ENCODE measurements at places on chromosomes 11 and 22. TPM values are rescaled to one million over a fixed set of nuclear protein-coding genes. Genes with fewer than 3 reads are reported as not detected.

MAPK8IP1 gene
- total RNA-seq, result 0.35 TPM

KLHL35 gene
- 4.7 TPM for total RNA-seq

LPXN gene
- total RNA-seq, result 1.6 TPM

PRG2 gene
- not detected for total RNA-seq

ST13 gene
- total RNA-seq, result 156 TPM

KCNQ1 gene
- not detected for total RNA-seq

PPP2R5B gene
- 6.8 TPM for total RNA-seq

ZBTB16 gene
- not detected for total RNA-seq

PLAAT3 gene
- total RNA-seq, result 10.3 TPM

- no peak for DNase-seq
Observed at GRCh38 chr11:16917941-16918340, 96.3 kb downstream of the PLEKHA7 start.

- DNase-seq, result no peak
Observed at GRCh38 chr22:31138126-31138525, 2.2 kb downstream of the PLA2G3 start.

DNA sequence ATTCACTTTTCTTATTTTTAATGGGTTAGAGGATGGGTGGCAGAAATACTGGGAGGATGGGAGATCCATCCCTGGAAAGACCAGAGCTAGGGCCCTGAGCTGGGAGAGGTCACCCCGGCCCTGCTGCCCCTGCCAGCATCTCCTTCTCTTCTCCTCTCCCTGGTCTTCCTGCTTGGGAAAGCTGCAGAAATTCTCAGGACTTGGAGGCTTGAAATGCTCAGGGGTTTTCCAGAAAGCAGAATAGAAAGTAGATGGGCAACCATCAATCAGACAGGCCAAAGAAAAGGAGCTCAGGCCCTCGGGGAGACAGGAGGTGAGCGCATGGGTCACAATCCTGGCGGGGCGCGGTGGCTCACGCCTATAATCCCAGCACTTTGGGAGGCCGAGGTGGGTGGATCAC lies 1.5 kb downstream of the APOBEC3H start:
- DNase-seq, result no peak

- DNase-seq, result no peak
Observed at GRCh38 chr11:21142007-21142406, 472.6 kb downstream of the NELL1 start.

- no peak for DNase-seq
Observed at GRCh38 chr11:81967242-81967641, 766.4 kb downstream of the FAM181B start.

DNA sequence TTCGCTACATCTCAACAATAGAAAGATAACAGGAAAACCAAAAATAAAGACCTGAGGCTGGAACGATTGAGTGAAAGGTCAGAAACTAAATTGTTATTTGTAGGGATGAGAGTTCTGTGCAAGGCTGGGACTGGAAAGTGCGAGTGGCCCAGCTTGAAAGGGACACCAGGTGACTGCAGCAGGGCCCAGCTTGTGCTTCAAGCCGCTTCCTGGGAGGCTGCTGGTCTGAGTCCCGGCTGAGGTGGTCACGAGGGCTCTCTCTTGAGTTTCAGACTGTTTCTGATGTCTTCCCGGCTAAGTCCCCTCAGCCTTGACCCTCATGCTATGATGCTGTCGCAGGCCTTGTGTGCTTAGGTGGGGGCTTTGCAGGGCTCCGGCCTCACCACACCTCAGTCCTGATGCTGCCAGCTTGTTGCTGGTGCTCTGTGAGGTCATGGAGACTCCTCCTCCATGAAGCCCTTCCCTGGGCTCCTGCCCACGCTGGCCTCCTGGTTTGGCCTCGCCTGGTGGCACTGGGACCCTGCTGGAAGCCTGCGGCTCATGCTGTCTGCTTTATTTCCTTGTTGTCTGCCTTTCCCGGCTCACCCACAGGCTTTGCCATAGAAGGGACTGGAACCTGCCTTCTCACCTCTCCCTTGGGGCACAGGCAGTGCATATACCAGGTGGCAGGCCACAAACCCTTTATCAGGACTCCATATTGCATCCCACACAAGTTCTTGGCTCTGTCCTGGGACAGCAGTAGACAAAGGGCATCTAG lies 4.0 kb downstream of the BANF1 start:
- DNase-seq, result no peak

DNA sequence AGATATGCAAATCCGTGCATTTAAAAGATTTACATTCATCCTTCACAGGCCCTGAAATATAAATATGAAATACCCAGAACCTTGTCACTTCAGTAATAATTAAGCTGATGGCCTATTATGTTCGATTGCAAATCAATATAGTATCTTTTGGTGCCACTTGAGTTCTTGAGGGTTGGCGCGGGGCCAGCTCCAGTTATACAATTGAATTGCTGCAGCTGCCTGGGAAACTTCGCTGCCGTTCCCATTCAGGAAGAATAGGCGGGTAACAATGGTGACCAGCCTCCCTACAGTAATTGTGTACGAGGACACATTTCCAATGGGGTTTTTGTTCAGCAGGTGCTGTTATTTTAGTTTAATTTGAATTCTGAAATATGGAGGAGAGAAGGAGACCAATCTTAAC lies 451.2 kb downstream of the INSC start:
- DNase-seq, result no peak

DNA sequence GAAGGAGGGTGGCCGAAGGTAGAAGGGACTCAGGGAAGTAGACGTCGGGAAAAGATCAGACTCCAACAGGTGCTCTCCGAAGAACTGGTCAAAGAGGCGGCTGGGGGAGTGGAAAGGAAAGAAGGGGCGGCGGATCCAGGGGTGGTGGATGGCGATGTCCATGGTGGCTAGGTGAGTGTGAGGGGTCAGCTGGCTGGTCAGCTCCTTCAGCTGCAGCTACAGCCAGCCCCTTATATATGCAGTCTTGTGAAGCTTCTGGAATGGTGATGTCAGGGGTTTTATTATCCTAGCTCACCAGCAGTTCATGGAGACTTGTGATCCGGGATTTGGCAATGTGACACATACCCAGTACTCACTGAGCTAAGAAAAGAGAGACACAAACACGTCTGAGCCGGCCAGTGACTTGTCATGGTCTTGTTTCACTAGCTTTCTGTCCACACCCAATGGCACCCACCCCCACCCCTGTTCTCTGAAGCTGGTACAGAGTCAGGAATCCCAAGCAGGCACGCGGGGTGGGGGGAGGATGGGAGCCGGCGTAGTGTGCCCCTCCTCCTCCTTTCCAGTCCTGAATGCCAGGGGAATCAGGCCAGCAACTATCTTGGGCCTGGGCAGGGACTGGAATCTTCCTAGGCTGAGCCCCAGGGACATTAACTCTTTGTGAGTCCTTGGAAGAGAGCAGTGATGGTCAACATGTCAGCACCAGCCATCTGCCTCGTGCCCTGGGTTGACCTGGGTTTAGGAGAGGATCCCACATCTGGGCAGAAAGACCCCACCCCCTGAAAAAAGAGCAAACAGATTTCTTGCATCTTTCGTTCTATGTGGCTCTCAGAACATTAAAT lies at the start of gene CRYAB:
TSS of gene CRYAB (minus strand) at position 208 of the 839 bp plus-strand sequence. CDS start at position 162, 46 bp downstream.
- DNase-seq, result peak; percentile 59

DNA sequence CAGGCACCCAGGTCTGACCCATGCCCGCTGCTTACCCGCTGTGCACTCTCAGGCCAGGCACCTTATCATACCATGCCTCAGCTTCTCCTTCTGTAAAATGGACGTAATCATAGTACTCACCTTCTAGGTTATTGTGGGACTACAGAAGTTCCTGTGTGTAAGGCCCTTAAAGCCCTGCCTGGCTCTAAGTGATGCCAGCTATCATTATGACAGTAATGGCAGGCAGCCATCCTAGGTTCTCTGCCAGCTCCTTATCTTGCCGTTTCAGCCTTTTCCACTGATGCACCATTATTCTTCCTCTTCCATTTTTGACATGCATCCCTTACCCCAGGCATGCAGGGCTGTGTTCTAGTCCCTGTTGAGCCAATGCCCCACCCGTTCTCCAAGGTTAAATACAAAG lies 57.9 kb downstream of the DBX1 start:
- DNase-seq, result no peak

- DNase-seq, result peak; percentile 11
Observed at GRCh38 chr11:124867700-124868099, 2.5 kb downstream of the ROBO3 start.

DNA sequence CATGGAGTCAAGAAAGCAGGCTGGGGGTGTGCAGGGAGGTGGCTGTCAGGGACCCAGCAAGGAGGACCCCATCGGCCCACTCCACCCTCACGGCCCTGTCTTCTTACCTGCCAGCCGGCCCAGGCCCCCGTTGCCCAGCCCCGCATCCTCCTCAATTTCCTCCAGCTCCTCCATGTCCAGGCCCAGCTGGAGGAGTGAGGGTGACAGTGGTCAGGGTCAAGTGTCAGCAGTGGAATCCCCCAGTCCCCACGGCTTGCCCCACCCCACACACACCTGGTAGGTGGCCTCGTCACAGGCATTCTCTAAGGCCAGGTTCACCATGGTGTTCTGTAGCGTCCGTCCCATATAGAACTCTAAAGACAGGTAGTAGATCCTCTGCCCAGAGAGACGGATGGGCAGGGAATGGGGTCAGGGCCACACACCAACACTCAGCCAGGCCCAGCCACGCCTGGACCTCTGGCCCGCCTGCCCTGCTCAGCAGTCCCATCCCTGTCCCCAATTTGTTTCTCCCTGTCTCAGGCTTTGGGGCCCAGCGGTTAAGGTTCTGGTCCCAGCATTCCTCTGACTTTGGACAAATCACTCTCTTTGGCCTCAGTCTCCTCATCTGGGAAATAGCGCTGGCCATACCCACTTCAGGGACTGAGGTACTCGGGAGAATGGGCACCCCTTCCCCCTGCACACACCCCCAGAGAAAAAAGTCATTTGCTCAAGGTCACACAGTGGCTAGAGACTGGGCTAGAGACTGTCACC lies 1.3 kb downstream of the PYGM start:
- DNase-seq, result no peak

- no peak for DNase-seq
Observed at GRCh38 chr22:37418627-37419369, 8.5 kb downstream of the ELFN2 start.

DNA sequence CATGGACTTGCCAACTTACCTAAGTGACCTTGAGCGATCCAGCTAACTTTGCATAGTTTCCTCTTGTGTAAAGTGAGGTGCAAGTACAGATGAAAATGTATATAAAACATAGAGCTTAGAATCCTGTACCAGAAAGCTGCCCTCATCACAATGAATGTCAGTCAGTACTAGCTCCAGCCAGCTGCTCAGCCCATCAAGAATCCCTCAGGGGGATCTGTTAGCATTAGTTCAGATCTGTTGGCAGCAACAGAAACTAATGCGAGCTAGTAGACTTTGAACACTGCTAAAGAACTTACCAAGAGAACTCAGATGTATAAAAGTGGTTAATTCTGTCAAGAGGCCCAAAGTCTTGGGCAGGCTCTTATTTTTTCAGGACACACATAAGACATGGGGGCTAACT lies 6.3 kb upstream of the C11orf91 start:
- DNase-seq, result no peak

- DNase-seq, result peak; percentile 81
Observed at GRCh38 chr11:82900277-82901164, at the start of gene PRCP. Gene PRCP, minus strand, starts transcription at chr11:82900430. Its CDS starts 28 bp downstream, at chr11:82900402.

- no peak for DNase-seq
Observed at GRCh38 chr11:708511-708910, 2.5 kb downstream of the EPS8L2 start.

All from NCI-H460 (cell line).